ENCODE measurements at places on chromosomes 1 and 21.

DNA sequence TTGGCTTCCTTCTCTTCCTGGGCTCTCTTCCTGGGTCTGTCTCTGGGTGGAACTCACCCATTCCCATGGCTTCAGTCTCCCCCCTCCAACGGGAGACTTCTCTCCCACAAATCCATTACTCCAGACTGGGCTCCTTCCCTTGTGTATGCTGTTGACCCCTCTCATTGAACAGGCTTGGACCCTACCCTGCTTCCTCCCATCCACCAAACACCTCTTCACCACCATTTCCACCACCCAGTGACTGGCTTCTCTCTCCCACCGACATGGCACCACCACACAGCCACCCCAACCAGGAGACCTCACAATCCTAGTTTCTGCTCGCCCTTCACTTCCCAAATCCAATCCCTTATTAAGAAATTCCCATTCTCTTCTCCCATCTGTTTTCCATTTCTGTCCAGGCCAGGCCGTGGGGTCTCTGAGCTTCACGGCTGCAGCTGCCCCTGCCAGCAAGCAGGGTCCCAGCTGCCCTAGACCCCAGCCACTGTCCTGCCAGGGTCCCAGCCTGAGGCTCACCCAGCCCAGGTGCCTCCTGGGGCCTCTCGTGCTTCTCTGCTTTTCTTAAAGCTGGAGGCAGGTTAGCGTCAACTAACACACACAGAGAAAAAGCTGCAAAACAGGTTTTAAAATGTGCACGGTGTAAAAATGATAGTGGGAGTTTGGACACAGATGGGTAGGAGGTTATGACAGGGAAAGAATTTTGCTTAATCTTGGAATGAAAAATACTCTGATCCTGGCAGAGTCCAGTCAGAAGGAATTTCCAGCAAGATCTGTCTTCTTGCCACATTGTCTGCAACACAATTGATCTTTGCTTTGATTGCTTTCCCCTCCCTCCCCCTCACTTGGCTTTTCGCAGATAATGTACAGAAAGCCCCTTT is 383.8 kb upstream of the VAMP3 start:
- no peak for DNase-seq

DNA sequence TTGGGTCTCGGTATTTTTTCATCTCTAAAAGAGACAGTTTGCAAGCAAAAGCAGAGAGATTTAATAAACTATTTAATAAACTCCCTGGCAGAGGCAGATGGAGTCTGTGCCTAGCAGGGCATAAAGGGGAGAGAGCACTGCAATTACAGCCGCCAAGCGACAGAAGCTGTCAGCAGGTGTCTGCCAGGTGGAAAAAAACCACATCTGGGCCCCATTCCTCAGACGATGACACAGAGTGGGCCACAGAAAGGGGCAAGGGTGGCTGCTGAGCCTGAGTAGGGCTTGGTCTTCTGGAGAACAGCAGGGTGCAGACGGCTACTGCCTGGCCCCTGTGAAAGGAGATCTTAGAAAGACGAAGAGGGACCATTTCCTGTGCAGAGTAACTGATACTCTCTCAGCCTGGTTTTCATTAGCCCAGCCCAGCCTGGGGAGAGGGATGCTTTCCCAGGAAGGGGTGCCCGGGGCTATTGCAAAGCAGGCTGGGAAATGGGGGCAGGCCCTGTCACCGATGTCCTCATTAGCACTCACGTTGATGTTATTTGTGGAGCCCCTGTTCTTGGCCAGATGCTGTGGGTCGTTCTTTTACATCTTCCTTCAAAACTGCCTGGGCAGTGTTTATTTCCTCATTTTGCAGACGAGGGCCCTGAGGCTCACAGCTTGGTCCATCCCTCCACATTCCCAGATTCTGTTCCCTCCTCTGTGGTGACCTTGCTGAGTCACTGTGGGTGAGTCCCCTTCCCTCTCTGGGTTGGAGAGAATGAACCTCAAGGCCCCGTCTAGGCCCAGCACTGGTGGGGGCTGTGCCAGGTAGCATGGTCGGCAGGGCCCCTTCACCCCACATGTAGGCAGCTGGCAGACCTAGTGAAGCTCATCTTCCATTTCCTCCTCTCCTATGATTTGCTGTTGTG is 472.7 kb downstream of the PTPRU start:
- DNase-seq, result no peak

- DNase-seq, result no peak
Observed at GRCh38 chr1:25787760-25788166, 12.2 kb upstream of the SELENON start.

DNA sequence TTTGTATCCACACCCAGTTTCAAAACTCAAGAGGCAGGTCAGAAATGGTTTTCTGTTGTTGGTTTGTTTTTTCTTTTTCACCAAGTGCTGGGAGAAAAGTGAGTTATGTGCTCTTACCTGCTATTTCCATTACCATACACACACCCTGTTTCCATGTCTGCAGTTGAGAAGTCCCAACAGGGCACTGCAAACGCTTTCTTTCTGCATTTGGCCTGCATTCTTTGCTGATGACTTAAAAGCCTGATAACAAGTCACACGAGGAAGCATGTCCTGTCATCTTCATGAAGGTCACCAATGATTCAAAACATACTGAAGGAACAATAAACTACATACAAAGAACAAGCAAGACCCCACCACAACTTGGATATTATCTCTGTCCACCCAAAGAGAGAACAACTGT is 24.8 kb upstream of the KCNE1 start:
- no peak for DNase-seq

- no peak for DNase-seq
Observed at GRCh38 chr1:40840526-40841323, 21.4 kb downstream of the CITED4 start.

DNA sequence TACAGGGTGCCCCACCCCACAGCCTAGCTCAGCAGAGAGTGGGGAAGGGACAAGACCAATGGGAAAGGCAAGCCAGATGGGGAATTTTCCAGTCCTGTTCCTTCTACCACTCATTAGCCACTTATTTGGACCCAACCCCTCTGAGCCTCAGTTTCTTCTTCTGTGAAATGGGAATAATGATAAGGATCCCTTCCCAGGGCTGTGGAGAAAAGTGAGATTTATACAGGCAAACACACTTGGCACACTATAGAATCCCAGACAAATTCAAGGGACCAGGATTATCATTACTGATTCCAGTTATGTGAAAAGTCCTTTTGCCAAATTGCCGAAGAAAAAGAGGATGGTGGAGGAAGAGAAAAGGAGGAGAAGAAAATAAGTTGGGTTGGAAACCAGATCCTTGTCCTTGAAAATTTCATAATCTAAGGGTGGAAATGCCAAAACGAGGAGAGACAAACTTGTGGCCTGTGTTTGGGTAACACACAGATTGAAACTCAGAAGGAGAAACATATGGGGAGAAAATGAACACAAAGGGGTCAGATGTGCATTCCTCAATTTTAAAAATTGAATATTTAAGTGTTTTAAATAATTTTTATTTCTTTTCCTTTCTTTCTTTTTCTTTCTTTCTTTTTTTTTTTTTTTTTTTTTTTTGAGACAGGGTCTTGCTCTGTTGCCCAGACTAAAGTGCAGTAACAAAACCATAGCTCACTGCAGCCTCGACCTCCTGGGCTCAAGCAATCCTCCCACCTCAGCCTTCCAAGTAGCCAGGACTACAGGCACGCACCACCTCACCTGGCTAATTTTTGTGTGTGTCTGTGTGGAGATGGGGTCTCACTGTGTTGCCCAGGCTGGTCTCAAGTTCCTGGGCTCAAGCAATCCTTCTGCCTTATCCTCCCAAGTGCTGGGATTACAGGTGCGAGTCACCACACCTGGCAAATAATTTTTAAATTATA is 9.6 kb downstream of the CAPN2 start:
- no peak for DNase-seq
